Cerebellum (tissue), 4 donors: ENCODE measurements at places on chromosomes 1 and 21.

GRCh38 chr1:5001466-5001865 lies 347.1 kb downstream of the AJAP1 start:
- no peak for DNase-seq

- DNase-seq: no peak
Observed at GRCh38 chr1:212838145-212838544, 9.3 kb downstream of the SPATA45 start.

DNA sequence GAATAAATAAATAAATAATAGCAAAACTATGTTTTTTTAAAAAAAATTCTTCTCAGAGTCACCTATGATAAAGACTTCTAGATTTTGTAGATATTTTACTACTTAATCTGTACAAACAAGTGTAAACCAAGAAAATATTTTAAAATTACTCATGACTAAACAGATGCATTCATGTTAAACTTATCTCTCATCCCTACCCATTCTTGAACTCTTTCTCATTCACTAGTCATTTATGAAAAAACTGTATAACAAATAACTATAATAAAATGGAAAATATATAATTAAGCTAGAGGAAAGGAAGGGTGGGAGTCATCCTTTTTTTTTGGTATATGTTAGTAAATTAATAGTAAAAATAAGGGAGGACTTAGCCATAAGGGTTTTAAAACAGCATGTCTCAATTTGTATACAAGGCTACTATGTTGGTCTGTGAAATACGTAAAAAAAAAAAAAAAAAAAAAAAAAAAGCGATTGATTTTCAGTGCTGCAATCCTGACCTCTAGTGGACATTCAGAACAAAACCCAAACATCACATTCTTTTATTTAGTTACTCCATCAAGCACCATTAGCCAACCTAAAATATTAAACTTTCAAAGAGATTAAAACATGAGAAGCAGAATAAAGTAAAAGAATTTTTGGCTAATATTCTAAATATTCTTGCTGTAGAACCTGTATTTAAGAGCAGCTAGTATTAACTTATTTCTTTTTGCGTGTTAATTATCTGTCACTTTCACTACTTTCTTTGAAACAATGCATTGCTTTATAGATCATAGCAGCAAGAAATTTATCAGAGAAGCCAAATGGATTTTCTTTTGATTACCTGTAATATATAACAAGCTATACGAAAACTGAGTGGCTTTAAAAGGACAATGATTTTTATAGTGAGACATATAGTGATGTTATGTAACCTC lies 255.8 kb upstream of the CACYBP start:
- DNase-seq: peak; percentile 61

DNA sequence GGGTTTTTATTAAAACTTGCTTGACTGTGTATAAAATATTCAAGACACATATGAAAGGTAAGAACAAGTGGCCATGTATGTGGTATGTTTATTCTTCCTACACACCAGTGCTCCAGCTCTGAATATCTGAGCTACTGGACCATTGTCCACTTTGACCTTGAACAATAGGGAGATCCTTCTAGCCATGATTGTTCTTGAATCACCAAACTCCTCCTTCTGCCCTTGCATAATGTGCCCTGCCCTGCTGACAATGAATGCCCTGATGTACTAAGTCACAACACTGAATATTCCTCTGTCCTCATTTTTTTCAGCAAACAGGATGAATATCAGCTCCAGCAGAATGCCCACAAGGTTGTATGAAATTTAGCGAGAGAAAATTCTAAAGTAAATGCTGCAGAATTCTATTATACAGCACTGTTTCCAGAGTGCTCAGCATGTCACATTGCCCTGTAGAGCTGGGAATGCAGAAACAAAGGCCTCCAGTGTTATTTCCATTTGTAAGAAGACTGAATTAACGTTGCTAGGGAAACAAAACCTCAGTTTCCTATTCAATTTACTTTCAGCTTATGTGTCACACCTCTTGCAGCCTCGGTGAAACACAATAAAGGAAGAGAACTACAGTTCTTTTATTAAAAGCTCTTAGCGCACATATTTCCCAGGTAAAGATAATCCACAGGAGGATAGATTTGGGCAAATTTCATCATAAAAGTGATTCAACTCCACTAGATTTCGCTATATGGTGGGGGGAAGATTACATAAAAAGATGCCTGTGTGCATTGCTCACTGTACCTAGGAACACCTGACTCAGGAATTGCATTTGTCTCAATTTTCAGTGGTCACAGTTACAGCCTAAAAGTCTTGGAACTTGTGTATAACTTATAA lies 187.4 kb upstream of the ATP1B1 start:
- no peak for DNase-seq

DNA sequence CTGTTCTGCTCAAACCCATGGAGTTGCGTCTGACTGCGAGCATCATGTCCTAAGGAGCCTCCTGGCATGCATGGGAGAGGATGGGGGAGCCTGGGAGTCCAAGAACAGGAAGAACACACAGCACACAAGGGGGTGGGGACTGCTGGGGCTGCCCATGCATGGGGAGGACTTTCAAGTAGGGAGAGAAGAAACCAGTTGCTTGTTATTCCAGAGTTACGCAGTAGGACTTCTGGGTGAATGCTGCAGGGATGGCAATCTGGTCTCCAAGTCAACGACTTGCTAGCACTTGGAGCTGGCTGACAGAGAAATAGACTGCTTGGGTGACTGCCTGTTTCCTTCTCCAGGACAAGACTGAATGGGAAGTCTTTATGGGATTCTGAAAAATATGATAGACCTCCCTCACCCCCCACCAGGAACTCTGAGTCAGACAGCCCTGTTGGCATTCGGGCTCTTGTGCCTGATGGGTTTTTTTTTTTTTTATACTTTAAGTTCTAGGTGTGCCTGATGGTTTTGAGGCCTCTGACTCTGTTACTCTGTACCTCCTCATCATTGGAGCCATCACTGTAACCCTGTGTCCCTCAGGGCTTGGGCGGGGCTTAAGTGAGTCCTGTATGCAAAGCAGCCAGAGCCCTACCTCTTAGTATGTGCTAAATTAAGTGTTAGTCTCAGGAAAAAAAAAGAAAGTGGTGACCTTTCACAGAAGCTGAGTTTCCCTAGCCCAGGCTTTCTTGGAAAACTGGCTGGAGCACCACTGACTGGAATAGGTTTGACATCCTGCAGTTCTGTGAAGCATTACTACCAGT lies 30.3 kb downstream of the MAP3K21 start:
- peak; percentile 14 for DNase-seq

- no peak for DNase-seq
Observed at GRCh38 chr1:14724246-14724645, 125.8 kb downstream of the KAZN start.

GRCh38 chr1:117657031-117657430 lies 51.2 kb downstream of the TENT5C start:
- DNase-seq: no peak

- no peak for DNase-seq
Observed at GRCh38 chr1:16980473-16981268, at the start of gene MFAP2. Gene MFAP2 (minus strand): TSS chr1:16980620. CDS start chr1:16978273, 2,347 bp downstream.
